ENCODE measurements at places on chromosomes 6 and 20.
A peak's percentile ranks its signal among the peaks of the same experiment; 100 is the strongest.

DNA sequence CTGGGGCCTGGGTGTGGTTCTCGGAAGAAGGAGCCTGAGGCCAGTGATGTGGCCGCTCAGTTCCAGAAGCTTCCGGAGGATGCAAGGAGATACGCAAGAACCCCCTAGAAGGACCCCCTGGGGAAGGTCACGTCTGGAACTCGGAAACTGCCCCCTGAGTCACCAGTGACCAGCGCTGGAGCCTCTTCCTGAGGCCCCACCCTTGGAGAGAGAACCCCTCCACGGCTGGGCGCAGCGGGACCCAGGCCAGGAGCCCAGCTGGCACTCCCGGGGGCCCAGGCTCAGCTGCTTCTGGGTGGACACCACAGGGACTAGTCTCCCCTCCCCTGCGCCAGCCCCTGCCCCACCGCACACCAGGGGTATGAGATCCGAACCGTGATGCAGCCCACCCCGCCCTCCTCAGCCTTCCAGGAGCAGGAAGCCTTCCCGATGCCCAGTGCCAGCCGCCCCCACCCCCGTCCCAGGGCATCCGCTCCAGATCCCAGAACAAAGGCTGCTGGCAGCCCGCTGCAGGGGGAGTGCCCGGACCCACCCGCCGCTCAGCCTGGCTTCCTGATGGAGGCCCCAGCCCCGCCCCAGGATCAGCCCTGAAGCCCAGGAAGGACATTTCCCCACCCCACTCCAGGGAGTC lies 7.5 kb downstream of the LAMA5 start:
- no peak overlapping the region for H3K27ac ChIP-seq
- H3K36me3 ChIP-seq = no peaks in the 10 kb centered on the region

DNA sequence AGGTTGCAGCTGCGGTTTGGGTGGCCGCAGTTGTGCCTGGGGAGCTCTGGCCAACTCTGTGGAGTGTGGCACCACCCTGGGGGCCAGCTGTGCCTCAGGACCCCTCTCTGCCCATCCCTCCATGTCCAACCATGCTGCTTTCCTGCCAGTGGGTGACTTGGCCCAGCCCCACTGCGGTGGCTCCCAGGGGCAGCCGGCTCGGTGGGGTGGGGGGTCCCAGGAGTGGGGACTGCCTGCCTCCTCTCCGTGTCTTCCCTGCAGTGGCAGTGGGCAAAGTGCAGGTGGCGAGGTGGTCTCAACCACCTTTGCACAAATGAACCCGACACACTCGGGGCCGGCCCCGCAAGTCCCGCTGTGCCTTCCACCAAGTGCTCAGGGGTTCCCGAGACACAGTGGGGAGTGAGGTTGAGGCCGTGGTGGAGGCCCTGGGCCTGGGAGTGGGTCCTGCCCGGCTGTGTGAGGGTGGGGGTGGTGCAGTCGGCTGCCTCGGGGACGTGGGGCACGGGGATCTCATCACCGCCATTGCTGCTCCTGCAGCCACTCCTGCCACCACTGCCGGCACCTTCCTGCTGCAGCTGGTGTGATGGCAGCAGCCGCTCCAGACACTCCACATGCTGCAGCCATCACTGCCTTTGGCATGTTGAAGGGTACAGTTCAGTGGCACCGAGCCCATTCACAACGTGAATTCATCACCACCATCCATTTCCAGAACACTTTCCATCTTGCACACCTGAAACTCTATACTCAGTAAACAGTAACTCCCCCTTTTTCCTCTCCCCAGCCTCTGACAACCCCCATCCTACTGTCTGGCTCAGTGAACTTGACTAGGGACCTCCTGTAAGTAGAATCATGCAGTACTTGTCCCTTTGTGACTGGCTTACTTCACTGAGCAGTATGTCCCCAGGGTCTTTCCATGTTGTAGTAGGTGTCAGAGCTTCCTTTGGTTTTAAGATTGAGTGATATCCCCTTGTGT lies 10.7 kb upstream of the SLCO4A1 start:
- peaks cover 2% of the 10 kb centered on the region for H3K27me3 ChIP-seq
- no peaks in the 10 kb centered on the region for H3K36me3 ChIP-seq
- peaks cover 16% of the 10 kb centered on the region for H3K4me1 ChIP-seq
- H3K27ac ChIP-seq = no peak overlapping the region
- no peak overlapping the region for H3K4me3 ChIP-seq
- no peak for DNase-seq

GRCh38 chr20:50264534-50265145 lies 74.0 kb downstream of the CEBPB start:
- H3K4me3 ChIP-seq = no peak overlapping the region
- no peak overlapping the region for H3K27ac ChIP-seq
- peaks cover 6% of the 10 kb centered on the region for H3K27me3 ChIP-seq
- no peak for DNase-seq
- H3K36me3 ChIP-seq = no peaks in the 10 kb centered on the region
- H3K4me1 ChIP-seq = peaks cover 11% of the 10 kb centered on the region

DNA sequence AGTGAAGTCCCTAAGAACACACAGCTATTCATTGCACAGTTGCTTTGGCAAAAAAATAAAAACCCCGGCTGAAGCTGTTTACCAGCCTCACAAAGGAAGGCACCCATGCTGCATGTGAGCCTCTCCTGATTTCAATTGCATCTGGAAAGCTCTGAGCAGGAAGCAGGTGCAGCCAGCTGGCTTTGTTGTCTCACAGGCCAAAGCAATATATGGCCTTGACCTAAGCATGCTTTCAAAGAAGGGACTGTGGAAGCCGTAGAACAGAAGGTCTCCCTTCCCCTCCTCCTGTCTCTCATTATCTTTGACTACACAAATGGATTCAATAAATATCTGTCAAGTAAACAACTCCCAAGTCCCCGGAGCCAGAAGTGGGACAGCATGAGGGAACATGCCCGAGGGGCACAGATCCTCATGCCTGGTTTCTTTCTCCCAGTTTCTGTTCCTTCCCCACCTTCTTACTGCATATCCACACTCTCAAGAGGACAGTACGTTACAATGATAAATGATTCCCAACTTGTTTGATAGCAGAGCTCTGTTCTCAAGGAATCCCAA lies 57.2 kb upstream of the PCSK2 start:
- H3K4me1 ChIP-seq = no peaks in the 10 kb centered on the region
- H3K27me3 ChIP-seq = no peaks in the 10 kb centered on the region
- H3K4me3 ChIP-seq = no peak overlapping the region
- no peak overlapping the region for H3K27ac ChIP-seq
- DNase-seq = no peak

GRCh38 chr6:128111096-128111495 lies 210.2 kb upstream of the THEMIS start:
- H3K27me3 ChIP-seq = no peaks in the 10 kb centered on the region
- DNase-seq = no peak
- H3K27ac ChIP-seq = no peak overlapping the region
- no peaks in the 10 kb centered on the region for H3K4me1 ChIP-seq
- no peaks in the 10 kb centered on the region for H3K36me3 ChIP-seq

- no peak for DNase-seq
- H3K36me3 ChIP-seq = peaks cover 38% of the 10 kb centered on the region
- H3K4me1 ChIP-seq = no peaks in the 10 kb centered on the region
- peak overlapping the region; percentile 19 for H3K4me3 ChIP-seq
- no peak overlapping the region for H3K27ac ChIP-seq
Observed at GRCh38 chr20:47691625-47692024, 93.7 kb downstream of the SULF2 start.

DNA sequence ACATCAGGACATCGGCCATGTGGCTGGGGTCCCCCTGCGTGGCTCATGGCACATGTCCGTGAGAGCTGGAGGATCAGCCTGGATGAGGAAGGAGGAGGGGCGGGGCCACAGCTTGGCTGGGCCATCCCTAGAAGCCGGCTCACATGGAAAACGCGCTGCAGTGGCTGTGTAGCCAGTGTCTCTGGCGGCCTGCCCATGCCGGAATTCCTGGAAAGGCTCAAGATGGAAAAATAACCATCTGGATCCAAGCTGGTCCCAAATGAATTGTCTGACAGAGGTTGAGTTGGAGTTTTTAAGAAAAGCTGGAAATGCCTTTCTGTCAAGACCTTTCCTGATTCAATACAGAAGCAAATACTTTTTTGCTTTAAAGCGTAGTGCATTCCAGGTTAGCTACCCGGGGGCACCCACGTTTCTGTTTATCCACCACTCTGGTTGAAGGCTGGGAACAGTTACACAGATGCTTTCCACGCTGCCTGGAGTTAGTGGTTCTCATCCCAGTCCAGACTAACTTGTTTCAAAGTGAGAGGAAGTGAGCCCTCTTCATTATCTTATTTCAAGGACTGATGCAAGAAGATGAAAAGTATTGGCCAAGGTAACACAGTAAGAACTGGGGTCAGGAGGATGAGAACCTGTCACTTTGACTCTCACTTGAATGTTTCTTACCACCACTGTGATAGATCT lies 99.0 kb downstream of the GMPR start:
- peaks cover 5% of the 10 kb centered on the region for H3K4me1 ChIP-seq
- peaks cover 1% of the 10 kb centered on the region for H3K27me3 ChIP-seq
- no peak for DNase-seq
- H3K36me3 ChIP-seq = no peaks in the 10 kb centered on the region

DNA sequence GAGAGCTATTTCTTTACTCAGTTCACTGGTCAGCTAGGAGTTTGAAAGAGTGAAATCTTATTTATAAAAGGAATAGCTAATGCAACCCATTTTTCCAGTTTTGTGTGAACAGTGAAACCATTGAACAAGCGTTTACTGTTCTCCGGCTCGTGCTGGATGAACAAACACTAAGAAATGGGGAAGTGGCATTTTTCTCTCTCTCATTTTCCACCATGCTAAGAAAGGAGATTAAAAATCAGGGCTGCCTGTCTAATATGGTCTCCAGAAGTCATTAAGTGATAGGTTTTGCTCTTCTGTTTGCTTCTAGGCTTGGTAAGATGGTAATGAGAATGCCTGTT lies 774 bp upstream of the SFT2D1 start:
- H3K36me3 ChIP-seq = peaks cover 8% of the 10 kb centered on the region
- DNase-seq = no peak
- peak overlapping the region; percentile 76 for H3K27ac ChIP-seq
- H3K27me3 ChIP-seq = peaks cover 14% of the 10 kb centered on the region
- peaks cover 19% of the 10 kb centered on the region for H3K4me1 ChIP-seq

DNA sequence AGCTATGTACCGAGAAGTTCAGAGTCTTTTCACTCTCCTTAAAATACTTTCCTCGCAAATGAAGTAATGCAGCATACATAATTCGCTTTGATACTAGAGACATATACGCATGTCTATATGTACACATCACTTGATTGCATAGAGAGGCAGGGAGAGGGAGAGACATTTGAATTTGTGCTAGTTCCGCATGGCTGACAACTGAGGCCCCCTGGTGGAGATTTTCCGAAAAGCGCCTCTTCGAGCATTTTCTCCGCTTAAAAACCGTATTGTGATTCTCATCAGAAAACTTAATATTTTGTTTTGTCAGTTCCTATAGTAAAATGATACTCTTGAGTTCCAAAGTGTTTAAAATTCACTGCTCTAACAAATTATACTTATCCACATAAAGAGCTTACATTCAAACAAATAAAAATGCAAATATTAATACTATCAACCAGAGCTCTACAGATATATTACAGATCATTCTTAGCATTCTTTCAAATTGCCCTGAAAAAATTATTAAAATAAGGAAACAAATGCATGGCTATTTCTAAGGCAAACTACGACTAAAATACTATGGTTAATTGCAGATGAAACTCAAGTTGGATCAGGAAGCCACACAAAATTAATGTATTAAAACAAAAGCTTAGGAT lies 637 bp downstream of the MYLK4 start:
- no peaks in the 10 kb centered on the region for H3K27me3 ChIP-seq
- no peaks in the 10 kb centered on the region for H3K36me3 ChIP-seq

- peaks cover 4% of the 10 kb centered on the region for H3K36me3 ChIP-seq
- no peak overlapping the region for H3K27ac ChIP-seq
- DNase-seq = no peak
- no peak overlapping the region for H3K4me3 ChIP-seq
- no peaks in the 10 kb centered on the region for H3K27me3 ChIP-seq
Observed at GRCh38 chr6:131400054-131400778, 172.8 kb upstream of the ARG1 start.

DNA sequence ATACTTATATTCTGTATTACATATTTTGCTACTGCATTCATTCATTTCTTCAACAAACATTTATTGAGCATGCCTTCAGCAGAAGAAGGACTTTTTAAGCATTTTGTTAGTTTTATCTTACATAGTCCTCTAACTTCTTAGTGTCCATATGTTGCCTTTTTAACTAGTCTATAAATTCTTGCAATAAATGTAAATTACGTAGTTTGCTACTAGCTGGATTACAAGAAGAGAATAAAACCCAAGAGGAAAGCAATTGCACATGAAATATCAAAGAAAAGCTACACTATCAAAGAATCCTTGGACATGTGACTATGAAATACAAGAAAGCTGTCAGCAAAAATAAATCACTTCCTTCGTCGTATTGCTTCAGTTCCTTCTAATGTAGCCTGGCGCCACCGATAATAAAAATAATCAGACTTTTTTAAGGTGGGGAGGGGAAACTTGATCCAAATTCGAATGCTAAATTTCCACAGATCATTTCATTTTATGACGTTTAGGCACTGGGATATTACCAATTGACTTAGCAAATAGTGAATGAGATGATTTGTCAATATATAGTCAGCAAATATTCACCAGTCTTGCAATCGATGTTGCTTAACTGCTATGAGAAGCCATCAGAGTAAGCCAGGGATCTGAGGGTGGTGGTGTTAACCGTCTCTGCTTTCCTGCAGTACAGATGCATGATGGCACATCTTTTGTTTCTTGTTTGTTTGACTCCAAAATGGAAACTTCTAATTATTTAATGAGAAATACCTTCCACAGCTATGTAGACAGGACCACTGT lies 258.7 kb upstream of the EXOC2 start:
- H3K36me3 ChIP-seq = no peaks in the 10 kb centered on the region
- no peak overlapping the region for H3K4me3 ChIP-seq

DNA sequence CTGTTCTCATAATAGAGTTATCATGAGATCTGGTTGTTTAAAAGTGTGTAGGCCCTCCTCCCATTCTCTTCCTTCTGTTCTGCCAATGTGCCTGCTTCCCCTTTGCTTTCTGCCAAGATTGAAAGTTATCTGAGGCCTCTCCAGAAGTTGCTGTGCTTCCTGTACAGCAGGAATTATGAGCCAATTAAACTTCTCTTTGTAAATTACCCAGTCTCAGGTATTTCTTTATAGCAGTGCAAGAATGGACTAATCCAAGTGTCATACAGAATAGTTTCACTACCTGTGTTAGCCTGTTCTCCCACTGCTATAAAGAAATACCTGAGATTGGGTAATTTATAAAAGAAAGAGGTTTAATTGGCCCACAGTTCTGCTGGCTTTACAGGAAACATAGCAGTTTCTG lies 100.0 kb downstream of the CD24 start:
- no peaks in the 10 kb centered on the region for H3K4me1 ChIP-seq
- no peak overlapping the region for H3K27ac ChIP-seq
- no peak for DNase-seq
- H3K27me3 ChIP-seq = peaks cover 6% of the 10 kb centered on the region
- H3K4me3 ChIP-seq = no peak overlapping the region
